NCI-H2081 (cell line): ENCODE measurements at places on chromosomes 16 and 17.

DNA sequence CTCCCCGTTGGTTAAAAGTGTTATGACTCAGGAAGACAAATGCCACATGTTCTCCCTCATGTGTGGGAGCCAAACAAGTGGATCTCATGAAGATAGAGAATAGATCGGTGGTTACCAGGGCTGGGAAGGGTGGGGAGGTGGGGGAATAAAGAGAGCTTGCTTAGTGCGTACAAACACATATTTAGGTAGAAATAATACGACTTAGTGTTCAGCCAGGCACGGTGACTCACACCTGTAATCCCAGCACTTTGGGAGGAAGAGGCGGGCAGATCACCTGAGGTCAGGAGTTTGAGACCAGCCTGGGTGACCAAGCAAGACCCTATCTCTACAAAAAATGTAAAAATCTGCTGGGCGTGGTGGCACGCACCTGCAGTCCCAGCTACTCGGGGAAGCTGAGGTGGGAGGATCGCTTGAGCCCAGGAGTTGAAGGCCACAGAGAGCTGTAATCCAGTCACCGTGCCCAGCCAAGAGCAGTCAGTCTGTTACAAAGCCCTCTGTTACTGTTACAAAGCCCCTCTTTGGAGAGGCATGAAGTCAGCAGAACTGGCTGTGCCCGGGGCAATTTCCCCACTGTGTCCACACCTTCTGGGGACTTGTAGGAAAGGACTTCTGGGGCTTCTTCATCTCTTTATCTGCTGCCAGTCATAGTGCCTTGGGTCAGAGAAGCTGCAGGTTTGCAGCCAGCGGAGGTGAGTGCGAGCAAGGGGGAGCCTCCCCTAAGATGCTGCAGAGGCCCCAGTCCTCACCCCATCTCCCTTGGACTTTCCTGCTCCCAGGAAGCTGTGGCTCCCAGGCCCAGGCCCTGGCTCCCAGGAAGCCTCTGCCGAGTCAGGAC, 4.3 kb upstream of the ALDH3A1 start:
- no peak for DNase-seq

DNA sequence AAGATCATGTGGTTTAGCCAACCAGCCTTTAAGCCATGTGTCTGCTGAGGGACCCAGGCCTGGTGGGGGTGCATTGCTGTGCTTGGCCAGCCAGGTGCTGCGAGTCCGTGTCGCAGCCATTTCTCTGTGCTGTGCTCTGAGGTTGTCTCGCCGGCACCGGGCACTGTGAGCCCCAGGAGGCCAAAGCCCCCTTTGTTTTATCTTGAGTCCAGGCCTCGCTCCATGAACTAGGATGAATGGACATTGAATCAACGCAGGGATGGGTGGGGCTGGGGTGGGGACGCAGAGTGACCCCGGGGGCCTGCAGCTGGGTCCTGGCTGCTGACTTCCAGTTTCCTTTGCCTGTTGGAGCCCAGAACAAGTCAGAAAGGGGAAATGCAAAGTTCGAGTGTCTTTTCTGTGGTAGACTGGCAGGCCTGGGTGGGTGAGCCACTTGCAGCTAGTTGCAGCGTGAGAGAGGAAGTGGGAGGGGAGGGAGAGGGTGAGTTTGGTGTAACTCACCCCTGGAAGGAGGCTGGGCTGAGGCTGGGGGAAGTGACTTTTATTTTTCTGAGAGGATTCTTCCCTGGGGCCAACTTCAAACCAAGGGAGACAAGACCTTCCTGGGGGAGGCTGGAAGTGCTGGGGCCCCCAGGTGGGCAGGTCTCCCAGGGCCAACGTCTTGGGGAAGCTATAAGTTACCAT, 324.7 kb downstream of the SEC14L1 start:
- DNase-seq = no peak

- DNase-seq = peak; percentile 16
Measured at GRCh38 chr17:76014925-76015261, 12.2 kb downstream of the EVPL start.

GRCh38 chr16:89065458-89065822, 28.2 kb upstream of the ACSF3 start:
- DNase-seq = no peak

DNA sequence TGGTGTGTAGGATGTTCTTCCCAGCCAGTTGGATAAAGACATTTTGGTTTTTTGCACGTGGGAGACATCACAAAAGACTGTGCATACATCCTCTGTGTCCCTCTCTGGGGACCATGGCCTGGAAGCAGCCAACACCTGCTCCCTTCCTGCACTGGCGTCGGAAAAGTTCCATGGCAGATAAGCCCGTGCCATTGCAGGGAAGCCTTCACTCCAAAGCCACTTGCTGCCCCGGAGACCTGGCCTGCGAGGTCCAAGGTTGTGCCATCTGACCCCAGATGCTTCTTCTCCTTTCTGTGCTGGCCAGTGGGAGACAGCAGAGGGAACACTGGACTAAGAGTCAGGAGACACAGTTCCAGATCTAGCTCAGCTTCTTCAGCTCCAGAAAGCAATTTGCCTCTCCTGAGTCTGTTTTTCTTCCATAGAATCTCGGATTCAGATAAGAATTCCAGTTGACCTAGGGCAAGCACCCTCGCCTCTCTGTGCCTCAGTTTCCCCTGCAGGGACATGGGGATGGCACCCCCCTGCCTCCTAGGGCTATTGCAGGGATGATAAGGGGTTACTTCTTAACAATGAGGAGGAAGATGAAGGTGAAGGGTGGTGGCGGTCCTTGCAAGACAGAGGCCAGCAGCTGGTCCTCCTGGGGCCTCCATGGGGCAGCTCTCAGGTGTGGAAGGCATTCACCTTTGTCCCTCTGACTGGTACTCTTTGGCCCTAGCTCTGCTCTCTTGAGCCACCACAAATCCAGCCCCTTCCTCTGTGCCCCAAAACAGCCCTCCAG, 134.2 kb downstream of the CMIP start:
- DNase-seq = no peak

- no peak for DNase-seq
Measured at GRCh38 chr17:78840530-78840779, 159 bp downstream of the USP36 start.

DNA sequence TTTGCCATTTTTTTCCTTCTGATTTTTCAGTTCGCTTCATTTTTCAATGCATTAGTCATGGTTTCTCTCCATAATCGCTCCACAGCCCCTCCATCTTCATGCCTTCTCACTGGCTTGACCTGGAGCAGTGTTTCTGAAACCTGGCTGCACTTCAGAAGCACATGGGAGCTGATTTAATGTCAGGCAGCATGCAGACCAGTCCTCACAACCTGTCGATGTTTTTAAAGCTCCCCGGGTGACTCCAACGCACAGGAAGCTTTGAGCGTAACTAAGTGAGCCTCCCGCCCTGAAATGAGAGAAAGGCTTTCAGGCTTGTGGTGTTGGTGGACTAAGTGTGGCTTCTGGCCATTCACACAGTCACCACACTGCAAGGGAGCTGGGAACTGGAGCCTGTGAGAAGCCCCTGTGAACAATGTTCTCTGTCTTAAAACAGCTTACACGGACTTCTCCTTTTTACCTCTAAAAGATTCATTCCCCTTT, 16.8 kb upstream of the DRG2 start:
- peak; percentile 1 for DNase-seq

- no peak for DNase-seq
Measured at GRCh38 chr16:24427840-24428239, 111.5 kb upstream of the RBBP6 start.

DNA sequence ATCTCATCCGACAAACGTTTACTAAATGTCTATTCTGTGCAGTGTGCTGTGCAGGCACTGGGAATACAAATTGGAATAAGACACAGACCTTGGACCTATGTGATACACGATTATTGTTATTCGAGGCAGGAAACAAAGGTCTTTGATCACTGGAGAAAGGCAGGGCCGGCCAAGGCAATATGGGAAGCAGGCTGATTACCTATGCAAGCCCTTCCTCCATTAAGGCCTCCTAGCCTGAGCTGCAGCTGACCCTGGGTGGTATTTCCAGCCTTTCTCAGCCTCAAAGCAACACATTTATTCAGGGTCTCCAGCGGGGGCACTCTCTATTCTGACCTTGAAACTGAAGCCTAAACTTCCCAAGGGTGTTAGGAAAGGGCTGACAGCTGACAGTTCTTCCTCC, 13.4 kb downstream of the ST6GALNAC1 start:
- DNase-seq = no peak

DNA sequence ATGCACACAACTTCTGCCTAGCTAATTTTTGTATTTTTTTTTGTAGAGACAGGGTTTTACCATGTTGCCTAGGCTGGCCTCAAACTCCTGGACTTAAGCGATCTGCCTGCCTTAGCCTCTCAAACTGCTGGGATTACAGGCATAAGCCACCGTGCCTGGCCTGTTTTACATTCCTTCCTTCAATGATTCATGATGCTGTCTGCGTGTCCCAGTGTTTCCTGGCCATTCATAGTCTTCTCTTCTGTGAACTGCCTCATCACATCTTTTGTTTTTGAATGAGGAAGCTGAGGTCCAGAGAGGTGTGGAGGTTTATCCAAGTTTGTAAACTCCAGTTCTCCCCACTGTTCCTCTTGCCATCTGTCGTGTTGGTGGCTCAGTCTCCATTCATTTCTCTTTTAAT, 64.5 kb upstream of the MED9 start:
- DNase-seq = no peak

DNA sequence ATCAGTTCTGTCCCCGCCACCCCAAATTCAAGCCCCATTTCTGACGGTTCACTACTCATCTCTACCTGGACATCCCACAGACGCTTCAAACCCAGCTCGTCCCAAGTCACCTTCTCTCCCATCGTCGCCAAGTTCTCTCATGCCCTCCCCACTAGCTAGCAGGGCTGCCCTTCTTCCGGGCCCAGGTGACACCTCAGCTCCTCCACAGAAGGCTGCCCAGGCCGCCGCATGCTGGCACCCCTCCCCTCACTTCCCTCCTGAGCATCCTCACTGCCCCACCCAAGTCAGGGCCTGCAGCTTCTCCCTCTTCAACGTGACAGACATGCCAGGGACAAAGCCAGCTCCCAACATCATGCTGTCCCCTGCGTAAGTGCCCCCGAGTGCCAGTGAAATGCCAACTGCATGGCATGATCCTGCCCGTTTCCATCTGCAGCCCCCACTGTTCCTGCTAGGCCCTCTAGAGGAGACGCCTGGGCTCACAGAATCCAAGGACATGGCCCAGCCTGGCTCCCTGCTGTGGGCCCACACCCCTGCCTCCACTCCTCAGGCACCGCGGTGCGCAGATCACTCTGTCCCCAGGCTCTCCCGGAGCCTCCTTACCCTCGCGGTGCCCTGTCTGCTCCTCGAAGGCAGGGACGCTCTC, 5.9 kb downstream of the CYB561 start:
- DNase-seq = no peak

DNA sequence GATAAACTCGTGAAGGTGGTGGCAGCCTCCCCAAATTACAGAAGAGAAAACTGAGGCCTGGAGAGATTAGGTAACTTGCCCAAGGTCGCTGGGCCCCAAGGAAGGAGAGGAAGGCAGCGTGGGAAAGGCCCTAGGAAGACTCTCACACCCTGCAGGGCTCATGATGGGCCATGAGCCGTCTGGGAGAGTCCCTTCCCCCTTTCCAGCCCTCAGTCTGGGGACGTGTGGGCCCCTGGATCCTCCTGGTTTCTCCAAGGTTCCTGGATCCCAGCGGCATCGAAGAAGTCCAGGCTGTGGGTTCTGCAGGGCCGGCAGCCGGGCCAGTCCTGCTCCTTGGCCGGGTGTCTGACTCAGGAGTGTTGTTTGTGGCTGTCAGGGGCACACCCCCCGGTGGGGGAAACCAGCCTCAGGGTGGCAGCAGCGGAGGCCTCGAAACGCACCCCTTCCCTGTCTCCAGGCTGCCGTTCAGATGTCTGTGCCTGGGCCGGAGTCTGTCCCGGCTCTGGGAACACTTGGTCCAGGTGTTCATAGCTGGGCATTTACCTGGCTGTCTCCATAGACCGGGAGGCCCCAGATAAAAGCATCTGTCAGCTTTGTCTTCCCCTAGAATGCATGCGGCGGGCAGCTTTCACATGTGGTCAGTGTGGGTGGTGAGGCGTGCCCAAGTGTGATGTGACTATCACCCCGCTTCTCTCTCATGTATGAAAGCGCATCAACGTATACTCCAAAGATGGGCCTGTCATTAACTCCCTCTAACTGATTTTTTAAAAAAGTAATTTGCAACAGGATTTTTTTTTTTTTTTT, 3.7 kb upstream of the RAP1GAP2 start:
- no peak for DNase-seq

GRCh38 chr16:76389126-76389525, 111.9 kb downstream of the CNTNAP4 start:
- no peak for DNase-seq

- DNase-seq = no peak
Measured at GRCh38 chr16:11800382-11800718, 3.3 kb upstream of the ZC3H7A start.

DNA sequence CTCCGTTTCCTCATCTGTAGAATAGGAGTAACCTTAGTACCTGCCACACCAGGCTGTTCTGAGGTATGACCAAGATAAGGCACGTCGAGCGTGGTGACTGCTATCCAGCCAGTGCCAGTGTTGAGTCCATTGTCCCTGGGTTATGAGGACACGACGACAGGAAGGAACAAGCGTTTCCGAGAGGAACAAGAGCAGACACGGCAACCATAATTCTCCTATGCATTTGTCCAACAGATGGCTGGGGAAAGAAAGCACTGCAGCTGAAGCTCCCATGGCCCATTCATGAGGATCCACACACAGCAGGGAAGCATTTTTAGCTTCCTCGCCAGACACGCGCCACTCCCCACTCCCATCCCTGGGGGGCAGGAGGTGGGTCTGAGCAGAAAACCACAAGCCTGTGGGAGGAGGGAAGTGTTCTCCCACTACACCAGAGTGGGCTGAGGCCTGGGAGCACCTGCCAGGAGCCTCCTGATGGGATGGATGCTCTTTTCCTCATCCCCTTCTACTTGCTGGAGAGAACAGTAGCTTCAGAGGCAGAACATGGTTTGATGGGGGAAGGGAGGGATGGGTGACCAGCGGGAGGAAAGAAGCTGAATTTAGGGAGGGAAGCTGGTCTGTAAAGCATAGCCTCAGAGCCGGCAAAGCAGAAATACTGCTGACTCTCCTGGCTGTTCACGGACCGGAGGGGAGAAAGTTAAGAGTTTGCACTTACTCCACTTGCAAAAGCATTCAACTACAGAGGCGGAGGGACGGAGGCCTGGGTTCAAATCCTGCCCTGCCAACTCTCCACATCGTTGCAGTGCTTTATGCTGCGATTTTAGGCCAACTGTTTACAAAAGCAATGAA, 2.7 kb downstream of the COTL1 start:
- DNase-seq = peak; percentile 60

DNA sequence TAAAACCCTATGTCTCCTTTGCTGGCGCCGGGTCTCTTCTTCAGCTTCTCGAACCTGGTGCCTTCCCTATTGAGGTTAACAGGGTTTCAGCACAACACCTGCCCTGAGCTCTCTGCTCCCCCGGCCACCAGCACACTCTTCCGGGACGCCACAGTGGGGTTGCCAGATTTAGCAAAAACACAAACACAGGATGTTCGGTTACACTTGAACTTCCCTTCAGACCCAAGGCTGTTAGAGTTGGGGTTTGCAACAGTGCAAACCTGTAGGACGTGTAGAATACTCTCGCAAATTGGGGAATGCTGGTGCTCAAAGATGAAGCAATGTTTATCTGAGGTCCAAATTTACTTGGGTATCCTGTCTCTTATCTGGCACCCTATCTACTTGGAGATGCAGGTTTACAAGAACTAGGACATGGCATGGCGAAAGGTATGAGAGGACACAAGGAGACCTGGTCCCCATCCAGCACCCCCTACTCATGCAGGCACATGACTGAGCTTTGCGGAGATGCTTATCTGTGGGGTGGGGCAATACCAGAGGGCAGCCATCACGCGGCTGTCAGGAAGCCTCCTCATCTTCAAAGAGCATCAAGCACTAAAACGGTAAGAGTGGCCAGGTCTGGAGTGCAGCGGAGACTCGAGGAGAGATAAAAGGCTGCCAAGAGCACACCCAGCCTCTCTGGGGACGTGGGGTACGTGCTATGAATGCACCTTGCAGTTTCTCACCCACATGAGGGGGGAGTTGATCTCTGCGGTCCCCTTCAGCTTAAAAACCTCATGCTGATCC, 52.8 kb downstream of the SDK2 start:
- no peak for DNase-seq
